ENCODE measurements at places on chromosomes 1 and 21. TPM values are rescaled to one million over a fixed set of nuclear protein-coding genes. Genes with fewer than 3 reads are reported as not detected.

The VWA5B1 gene
- total RNA-seq = not detected

The KRTAP19-3 gene
- total RNA-seq = not detected

The MYOC gene
- 4.9 TPM for total RNA-seq

The TLR5 gene
- total RNA-seq = 11.5 TPM

The SPRR1B gene
- not detected for total RNA-seq

- DNase-seq = peak; percentile 59
Measured at GRCh38 chr1:179586107-179586823, 5.4 kb upstream of the TDRD5 start.

- no peak for DNase-seq
Measured at GRCh38 chr1:36176106-36176949, 20.4 kb downstream of the MAP7D1 start.

DNA sequence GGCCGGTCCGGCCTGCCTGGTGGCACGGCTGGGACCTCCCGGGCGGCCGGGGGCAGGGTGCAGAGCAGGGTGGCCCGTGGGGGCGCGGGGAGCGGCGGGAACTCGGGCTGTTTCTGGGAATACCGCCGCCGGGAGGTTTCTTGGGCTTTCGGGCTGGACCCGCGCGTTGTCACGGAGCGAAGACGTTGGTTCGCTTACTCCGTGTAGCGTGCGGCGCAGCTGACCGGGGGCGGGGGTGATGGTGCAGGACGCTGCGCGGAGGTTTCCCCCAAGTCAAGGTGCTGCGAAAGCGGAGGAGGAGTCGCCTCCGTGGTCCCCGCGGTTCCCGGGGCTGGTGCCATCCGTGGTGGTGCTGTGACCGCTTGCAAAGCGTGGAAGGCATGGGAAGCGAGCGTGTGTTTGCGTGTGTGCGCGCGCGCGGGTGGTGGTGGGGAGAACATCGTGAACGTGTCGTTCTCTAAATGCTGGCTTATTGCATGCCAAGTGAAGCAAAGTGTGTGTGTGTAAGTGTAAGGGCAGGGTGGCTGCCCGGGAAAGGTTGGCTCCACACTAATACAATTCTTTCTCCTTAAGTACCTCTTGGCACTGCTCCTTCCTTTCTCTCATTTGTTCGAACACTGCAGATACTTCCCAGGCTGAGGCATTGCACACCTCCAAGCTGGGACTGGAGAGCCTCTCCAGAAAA is 1.1 kb downstream of the RYR2 start:
- DNase-seq = no peak

DNA sequence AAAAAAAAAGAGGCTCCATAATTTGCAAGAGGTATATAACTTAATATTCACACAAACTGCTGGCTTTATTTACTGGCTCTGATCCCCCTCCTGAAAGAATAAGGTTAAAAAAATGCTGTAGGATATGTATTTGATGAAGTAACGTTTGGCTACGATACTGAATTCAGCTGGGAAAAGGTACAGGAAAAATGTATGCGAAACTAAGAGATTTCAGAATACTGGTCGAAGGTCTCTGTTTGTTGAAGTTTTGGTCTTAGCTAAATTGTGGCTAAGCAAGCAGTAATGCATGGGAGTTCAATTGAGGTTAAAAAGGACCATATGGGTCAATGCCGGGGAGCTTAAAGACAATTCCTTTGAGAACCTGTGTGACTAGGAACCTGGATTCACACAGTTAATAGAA is 355.5 kb upstream of the NCAM2 start:
- no peak for DNase-seq

GRCh38 chr21:31310750-31311149 is 33.3 kb downstream of the TIAM1 start:
- no peak for DNase-seq

GRCh38 chr1:246270236-246270635 is 236.8 kb downstream of the SMYD3 start:
- no peak for DNase-seq

DNA sequence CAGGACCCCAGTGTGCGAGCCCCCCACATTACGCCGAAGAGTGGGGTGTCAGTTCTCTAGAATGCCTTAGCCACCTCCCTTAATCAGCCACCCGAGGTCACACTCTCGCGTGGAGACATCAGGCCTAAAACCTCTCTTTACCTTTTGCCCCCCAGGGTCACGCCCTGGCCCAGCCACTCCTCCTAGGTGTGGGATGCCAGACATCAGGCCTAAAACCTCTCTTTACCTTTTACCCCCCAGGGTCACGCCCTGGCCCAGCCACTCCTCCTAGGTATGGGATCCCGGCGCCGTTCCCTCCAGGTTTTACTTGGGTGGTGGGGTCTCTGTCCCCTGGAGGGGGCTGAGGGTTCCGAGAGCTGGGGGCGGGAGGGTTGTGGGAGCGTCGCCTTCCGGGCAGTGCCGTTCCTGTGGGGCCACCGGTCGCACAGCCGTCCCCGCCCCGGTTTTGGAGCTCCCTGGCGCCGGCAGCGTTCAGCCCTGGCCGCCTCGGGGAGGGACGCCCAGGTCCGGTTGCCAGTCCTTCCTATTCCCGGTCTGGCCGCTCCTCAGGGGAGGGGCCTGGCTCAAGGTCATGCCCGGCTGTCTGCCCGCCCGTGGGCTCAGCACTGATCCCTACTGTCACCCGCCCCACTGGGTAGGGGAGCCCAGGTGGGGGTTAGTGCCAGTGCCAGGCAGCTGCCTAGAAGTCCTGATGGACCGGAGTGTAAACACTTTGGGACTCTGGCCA is 882 bp downstream of the VPS13D start:
- DNase-seq = no peak

DNA sequence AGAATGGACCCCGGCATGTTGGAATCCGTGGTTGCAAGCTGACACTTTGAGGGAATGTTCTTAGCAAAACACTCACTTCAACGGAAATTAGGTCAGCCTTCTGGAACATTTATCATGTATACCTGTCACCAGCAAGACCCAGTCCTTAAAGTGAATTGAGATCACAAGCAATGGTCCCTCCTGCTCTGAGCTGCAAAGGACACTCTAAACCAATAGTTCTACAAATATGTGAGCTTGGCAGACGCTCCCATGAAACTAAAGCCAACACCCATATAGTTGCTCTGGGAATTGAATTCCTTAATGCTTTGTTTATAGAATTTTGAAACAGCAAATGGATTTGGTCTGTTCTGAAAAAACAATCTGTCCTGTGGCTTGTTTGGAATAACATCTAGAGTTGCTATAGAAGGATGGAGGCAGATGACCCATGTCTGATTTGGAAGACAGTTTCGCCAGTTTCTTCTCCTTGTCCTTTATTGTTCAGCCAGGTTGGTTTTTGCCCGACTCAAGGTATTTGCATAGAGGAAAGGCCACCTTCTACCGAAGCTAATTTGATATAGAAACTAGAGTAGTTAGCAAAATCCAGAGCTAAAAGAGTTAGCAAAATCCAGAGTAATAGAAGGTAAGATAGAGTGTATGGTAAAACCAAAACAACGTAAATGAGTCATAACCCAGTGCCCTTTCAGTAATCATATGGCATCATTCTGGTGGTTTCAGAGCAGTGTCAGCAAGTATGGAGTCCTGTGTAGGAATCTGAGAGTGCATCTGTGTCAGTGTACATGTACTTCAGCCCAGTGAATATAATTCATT is 236.2 kb downstream of the NFIA start:
- DNase-seq = no peak

- DNase-seq = peak; percentile 22
Measured at GRCh38 chr1:246214708-246215509, 292.2 kb downstream of the SMYD3 start.

DNA sequence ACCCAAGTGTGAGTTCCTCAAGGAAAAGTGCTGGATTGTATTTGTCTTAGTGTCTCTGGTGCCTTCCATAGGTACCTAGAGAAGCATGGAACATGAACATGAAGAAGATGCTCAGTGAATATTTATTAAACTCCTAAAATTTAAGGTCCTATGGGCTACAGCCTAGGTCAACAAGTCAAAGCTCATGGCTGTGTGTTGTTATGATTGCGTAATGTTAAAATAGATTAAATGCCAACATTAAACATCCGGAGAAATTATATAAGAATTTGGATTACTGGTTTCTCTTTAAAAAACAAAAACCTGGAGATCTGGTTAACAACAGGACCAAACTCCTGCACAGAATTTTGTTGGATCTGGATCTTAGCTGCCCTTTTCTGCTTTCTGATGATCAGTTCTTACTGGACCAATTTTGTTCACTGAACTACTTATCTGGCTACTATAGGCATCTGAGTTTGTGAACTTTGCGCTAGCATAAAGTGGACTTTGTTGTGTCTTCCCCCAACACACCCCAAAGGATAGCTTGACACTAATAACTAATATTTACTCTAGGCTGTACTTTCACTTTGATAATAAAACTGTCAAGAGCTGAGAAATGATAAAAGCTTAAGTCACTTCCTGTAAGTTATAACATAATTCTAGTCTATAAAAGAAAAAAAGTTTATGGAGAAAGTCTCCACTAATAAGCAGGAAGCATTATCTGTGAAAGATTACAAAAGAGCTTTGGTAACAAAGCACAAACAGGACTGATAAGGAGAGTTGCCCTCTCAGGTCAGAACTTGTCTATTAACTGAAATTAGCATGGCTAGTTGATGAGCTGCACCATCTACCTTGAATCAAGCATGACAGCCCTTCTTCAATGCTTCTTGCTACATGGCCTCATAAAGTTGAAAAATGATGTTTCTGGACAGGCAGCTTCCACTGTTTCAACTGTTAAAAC is 20.7 kb downstream of the F5 start:
- DNase-seq = no peak

DNA sequence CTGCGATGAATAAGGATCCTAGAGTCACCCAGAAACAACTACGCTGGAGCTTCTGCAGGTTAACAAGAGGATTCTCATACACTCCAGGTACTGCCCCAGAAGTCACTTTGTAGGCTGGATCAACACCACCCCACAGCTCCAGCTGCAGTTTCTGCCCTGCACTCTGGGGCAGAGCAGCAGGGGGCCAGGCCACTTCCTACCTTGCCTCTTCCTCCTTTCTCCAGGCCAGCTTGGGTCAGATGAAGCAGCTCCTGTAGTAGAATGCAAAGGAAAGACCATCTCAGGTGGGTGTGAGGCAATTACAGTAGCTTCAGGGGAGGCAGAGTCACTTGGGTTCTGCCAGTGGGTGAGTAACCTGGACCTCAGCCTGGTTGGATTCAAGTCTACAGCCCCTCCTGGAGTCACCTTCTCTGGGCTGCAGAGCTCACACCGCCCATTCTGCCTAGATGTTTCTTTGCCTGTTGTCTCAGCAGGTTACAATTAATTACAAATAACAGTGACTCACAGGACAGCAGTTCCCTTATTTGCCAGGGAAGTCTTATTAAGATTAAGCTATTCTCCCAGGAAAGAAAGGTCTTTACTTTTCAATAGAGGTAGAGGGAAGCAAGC is 24.4 kb upstream of the BCAR3 start:
- DNase-seq = no peak

DNA sequence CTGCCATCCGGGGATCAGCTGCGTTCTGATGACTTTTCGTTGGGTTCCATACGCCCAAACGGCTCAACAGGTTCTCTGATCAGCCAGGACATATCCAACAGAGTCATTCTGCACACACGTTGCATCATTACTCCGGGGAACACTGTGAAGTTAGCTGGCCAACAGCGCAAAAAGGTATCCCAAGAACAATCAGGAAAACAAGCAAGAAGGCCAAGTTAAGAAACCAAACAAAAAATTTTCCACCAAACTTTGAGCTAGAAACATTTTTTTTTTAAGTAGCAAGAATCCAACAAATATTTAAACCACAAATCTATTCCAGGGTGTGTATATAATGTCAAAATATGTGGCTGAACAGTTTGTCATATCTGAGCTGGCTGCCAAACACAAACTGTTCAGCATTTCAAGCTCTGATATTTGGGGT is 29.2 kb downstream of the NID1 start:
- DNase-seq = no peak

DNA sequence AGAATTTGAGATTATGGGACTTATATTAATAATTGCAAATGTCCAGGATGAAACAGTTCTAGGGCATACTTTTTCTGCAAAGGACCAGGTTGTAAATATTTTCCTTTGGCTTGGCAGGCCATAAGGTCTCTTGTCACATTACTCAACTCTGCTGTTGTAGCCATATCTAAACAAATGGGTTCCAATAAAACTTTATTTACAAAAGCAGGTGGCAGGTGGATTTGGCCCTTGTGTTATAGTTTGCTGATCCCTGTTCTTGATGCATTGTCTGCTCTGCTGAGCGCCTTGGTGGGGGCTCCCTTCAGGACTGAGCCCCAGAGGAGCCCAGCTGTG is 258.5 kb downstream of the FOXD2 start:
- no peak for DNase-seq

DNA sequence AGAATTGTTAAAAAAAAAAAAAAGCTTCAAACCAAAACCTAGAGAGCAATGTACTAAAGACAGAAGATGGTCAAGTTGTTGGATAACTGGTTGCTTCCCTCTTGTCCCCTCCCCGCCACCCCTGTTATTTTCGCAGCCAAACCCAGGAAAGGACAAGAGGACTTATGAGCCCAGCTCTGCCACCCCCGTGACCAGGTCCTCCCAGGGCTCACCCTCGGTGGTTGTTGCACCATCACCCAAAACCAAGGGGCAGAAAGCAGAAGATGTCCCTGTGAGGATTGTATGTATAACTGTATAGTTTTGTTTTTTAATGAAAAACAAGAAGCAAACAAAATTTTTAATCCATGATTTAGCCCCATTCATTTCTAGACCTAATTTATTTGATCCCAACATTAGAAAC is 69.4 kb downstream of the VPS26C start:
- no peak for DNase-seq

DNA sequence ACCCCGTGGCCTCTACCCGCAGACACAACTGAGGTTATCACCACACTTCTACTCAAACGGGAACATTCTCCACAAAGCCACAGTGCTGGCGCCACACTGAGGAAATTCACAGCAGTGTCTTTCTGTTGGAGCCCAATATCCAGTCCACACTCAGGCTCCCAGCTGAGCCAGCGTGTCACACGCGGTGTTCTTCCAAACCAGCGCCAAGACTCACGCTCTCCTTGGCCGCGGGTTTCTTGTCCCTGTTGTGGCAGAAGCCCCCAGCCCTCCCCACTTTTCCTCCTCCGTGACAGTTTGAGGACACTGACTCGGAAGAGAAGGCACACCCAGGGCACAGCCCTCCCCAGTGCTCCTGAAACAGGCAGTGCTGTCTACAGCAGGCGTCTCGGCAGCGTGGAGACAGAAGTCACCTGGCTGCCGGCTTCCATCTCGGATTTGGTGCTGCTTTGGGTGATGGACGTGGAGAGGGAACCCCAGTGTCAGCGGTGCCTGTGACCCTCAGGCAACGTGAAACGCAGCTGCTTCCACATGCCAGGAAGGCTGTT is 35.4 kb upstream of the AGPAT3 start:
- DNase-seq = no peak
